Fibroblast of pulmonary artery (primary cell): ENCODE measurements at places on chromosomes 12 and 14.

DNA sequence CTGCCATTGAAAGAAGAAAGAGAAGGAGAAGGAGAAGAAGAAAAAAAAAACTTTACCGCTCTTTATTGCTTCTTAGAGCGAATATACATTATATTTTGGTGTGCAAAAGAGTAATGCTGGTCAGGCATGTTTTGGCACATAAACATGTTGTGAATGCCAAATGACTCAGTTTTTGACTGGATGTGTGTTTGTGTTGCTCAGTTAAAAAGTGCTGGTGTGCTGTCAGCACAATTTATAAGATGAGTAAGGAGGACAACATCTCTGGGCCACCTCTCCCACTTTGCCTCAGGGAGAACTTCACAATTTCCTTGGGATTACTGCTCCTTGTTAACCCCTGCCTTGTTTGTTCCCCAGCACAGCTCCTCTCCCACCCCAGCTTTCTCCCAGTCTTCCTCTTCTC lies 584.8 kb downstream of the ETNK1 start:
- DNase-seq = no peak

DNA sequence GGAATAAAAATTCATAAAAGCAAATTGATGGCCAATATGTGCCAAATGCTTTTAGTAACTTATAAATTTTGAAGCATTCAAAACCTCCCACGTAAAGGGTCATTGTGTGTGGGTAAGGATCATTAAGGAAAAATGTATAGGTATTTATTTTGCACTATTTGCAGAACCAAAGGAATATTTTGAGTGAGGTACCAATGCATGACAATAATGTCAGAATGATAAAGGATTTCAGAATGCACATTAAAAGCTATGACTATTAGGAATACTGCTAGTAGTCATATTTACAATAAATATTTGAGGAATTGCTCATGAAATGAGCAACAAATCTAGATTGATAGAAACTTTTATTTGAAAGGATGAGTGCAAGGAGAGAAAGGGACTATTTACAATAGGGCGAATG lies 932.8 kb downstream of the SLC6A15 start:
- DNase-seq = no peak

DNA sequence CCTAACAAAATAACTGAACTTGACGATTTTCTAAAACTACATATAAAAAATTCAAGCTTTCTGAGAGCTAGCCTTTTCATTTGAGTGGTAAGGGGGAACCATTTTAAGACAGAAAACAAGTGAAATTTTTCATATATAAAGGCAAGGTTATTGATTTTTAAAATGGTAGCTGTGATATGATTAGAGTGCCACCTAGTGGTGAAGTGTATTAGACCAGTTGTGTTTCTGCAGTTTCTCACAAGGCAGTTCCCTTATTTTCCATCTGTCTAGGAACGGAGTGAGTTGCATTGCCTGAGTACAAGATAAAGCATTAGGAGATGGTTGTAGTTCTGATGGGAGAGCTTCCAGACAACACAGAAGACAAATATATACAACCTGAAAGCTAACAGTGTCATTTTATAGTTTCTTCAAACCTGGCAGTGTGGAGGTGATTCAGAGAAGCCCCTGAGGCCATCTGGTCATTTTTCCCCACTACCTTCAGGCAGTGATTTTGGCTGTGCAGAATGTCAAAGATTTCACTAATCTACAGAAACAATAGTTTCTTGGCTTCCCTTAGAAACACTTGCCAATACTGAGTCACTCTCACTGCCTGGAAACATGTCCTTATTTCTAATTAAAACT lies 180.8 kb downstream of the C12orf50 start:
- DNase-seq = peak; percentile 89

DNA sequence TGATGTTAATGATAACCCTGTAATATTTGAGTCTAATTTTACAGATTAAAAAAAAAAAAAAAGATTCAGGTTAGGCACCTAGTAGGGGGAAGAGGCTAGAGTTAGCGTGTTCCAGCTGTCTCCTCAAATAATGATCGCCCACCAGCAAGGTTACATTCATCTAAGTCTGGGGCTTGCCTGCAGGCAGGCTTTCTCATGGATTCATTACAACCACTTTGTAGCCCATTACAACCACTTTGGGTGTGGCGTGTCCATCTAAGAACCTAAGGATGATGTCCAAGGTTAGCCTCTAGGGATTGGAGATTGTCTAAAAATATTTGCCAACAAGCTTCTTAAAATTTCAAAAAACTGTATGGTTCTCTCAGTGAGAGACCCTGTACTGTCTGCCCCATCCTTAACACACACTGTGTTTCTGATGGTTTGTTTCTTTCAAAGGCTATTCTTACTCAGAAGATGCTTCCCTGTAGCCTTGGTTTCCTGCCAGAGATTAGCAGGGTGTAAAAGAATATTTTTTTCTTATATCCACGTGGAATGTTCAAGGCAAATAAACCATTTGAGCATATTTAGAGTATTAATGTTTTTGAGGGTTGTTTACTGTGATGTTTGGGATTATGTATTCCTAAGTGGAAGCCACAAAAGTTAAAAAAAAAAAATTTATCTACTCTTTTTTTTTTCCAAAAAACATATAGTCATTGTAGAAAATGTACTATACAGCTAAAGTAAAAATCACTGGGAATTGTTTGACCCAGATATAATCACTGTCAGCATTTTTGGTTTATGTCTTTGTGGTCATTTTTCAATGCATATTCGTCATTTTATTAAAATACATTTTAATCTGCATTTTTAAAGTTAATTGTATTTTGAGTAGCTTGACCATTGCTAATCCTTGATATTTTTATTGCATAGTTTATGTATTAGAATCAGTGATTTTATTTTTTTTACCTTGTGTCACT lies 1.7 kb downstream of the DYNC1H1 start:
- DNase-seq = no peak

GRCh38 chr12:131857908-131858850 lies 30.0 kb downstream of the MMP17 start:
- DNase-seq = no peak

- DNase-seq = no peak
Measured at GRCh38 chr12:4009979-4010704, 136.9 kb upstream of the PARP11 start.

DNA sequence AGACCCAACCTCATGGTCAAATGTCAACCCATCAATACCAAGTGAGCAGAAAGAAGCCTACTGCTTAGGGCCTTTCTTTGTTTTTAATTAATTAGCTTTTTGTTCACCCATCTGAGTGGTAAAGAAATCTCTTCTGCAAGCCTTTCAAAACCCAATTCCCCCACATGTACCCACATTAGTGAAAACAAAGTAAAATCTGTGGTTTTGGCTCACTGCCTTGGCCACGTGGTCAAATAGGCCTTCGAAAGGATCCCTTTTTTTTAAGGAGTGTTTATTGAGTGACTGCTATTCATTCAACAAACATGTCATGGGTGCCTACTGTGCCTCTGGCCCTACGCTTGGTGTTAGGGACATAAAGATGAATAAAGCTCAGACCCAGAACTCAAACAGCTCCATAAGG lies 160.1 kb downstream of the NUAK1 start:
- DNase-seq = no peak

DNA sequence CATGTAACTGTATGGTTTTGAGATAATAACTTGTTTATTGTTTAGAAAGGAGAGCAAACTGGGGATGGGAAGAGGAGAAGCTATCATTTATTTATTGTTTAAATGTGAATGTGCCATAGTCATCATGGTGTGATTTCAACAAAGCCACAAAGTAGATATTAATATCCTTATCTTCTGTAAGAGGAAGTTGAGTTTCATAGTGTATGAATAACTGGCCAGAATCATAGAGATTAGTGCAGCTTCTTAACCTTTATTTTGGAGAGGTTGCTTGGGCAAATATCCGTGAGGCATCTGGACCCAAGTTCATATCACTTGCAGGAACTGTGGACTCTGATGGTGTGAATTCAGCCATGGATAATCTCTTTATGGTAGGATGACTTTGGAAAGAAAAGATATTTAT lies 26.8 kb upstream of the LYZ start:
- DNase-seq = no peak

GRCh38 chr12:69430942-69431590 lies 39.1 kb upstream of the FRS2 start:
- DNase-seq = no peak

DNA sequence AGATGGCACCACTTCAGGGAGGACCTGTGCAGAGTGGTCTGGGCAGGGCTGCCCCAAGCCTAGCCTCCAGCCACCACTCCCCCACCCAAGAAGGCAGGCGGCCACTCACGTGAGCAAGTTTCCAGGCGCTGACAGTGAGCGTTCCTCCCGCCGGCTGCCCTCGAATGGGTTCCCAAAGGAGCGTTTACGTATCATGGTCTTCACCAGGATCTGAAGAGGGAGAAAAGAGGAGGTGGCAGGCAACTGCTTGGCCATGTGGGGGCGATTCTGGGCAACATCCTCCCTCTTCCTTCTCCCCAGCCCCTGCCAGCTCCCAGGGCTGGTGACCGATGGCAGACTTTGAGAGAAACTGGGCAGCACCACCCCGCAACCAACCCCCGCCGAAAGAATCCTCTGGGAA lies 35.1 kb downstream of the P2RX4 start:
- DNase-seq = no peak

DNA sequence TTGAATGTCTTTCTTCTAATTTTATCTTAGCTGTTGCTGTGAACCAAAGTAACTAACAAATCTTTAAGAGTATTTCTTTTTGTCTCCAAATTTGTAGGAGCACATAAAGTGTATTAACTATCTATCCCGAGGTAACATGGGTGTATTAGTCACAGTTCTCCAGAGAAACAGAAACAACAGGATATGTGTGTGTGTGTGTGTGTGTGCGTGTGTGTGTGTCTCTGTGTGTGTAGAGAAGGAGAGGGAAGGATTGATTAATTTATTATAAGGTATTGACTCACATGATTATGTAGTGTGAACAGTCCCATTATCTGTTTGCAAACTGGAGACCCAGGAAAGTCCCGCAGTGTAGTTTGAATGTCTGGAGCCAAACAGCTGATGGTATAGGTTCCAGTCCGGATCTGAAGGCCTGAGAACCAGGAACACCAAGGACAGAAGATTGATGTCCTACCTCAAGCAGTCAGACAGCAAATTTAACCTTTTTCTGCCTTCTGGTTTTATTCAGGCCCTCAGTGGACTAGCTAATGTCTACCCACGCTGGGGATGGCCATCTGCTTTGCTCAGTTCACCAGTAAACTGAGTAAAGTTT lies 14.4 kb downstream of the G2E3 start:
- DNase-seq = peak; percentile 76

DNA sequence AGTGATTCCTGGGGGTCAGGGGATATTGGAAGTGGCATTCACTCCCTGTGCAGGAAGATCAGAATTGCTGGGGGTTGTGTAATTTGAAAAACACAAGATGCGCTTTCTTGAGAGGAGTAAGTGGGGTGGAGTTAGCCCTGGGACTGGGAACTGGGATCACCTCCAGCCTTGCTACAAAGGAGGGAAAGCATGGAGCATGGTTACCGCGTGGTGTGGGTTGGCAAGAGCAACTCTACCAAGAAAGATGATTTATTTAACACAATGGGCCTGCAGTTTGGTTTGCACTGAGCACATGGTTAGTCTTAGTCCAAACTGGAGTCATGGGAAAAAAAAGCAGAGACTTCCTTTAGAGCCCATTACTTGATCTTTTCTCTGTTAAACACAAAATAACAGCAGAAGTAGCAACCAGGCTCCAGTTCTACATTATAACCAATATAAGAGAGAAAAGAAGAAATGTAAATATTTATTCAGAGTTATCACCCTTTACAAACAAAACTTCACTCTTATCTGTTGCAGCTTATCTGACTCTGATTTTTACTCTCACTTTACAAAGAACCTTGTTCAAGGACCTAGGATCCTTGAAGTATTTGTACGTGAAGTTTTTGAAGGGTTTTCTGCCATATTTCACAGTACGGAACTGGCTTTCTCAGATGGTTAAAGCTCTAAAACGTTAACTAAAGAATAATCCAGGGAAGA lies 2.1 kb upstream of the NIN start:
- no peak for DNase-seq

GRCh38 chr14:74389980-74390379 lies 36.0 kb downstream of the SYNDIG1L start:
- DNase-seq = no peak

DNA sequence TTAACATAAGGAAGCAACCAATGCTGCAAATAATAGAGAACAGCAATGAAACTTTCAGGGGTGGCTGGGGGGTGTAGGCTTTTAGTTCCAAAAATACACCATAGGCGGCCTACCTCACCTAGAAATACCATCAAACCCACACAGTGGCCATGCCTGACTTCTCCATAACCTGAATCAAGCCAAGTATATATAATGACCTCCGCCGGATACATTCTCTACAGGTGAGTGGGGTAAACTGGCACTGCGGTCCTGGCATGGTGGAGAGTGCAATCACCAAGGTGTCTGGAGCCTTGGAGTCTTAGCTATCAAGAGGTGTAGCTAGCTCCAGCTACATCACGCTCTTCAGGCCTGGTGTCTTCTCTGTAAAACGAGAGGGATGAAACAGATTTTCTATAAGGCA lies 1.2 kb downstream of the ZBTB25 start:
- no peak for DNase-seq

- no peak for DNase-seq
Measured at GRCh38 chr12:28104903-28105864, 85.1 kb upstream of the CCDC91 start.

GRCh38 chr14:34643361-34643760 lies 13.4 kb upstream of the SNX6 start:
- DNase-seq = no peak

- DNase-seq = no peak
Measured at GRCh38 chr14:83887866-83888265, 1642.1 kb upstream of the FLRT2 start.

- DNase-seq = no peak
Measured at GRCh38 chr14:93969082-93969828, 7.1 kb downstream of the ASB2 start.

DNA sequence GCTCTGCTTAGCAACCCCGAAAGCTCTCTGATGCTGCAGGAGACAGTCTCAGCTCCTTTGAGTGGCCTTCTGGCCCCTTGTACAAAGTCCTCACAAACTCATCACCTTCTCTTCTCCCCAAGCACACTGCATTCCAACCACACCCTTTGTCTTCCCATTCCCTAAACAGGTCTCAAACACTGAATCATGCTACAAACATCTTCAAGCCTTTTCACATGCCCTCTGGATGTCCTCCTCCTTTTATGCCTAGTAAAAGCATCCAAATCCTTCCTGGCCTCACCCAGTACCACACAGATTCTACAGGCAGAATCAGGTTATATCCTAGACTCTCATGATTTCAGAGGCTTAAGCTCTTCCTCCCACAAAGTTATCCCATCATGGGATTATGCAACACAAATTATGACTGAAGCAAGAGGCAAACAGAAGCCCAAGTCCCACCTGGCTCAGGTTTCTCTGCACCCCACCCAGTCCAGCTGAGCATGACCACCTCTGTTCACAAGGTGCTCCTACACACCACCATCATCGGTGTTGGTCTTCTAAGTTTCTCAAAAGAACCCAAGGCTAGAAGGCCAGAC lies 61.4 kb upstream of the PCED1B start:
- DNase-seq = peak; percentile 38

DNA sequence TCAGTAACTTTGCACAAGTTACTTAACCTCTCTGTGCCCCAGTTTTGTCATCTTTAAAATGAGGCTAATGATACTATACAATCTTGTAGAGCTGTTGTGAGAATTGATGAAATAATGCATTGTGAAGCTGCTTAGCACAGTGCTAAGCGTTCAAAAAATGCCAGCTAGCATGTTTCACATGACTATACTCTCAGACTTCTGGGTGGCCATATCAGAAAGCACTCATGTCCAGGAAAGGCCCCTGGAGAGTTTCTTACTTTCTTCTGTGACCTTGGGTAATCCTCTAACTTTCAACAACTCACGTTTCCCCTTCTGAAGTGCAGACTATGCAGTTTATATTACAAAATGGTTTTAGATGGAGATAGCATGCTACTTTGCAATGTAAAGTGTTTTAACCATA lies 68.1 kb downstream of the TPH2 start:
- DNase-seq = no peak

GRCh38 chr12:7047306-7047705 lies 13.2 kb upstream of the C1S start:
- peak; percentile 14 for DNase-seq
